Stimulated activated CD8-positive, alpha-beta memory T cell treated with anti-CD3 and anti-CD28 coated beads, Interleukin-7, amount 100 ng/mL, for 1 hour (primary cell): ENCODE measurements at places on chromosomes 7 and 10.

DNA sequence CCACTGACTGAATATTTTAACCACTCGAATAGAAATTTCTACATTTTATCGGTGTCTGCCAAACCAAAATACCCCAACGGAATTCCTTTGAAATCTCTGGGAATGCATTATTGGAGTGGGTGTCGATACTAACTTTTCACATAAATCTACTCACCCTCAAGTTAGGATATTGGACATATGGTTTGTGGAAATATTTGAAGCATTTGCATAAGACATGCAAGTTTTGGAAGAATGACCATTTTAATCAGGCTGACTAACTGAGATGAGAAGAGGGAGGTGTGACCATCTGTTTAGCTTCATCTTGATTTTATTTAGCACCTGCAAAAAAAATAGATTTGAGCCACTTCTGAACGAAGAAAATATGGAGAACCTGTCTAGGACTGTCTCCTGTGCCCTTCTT is 61.2 kb downstream of the KLF6 start:
- DNase-seq, result no peak

DNA sequence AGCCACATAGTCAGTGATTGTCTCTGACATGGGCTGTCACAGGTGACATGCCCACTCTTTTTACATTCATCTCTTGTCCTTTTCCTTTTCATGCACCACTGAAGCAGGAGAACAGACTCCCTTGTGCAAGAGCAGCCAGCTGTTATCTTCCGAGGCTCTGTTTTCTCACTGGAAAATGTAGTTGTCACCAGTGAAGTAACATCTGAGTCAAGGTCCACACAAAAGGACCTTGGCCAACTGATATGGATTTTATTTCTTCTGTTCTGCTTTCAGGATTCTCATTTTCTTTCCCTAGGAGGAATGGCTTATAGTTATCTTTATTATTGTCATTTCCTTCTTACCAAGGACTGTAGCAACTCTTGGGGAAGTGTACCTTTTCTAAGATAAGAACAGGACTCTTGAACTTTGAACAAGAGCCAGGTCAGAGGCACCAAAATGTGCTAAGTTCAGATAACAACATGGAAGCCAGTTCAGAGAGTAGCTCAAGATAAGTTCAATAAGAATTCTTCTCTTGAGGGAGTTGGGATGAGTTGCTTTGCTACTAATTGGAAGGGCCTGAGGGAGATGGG is 22.7 kb downstream of the AVPI1 start:
- no peak for DNase-seq

GRCh38 chr7:121286186-121286585 is 42.6 kb upstream of the WNT16 start:
- DNase-seq, result no peak

- no peak for DNase-seq
Measured at GRCh38 chr10:24645784-24646183, 77.9 kb downstream of the ARHGAP21 start.

DNA sequence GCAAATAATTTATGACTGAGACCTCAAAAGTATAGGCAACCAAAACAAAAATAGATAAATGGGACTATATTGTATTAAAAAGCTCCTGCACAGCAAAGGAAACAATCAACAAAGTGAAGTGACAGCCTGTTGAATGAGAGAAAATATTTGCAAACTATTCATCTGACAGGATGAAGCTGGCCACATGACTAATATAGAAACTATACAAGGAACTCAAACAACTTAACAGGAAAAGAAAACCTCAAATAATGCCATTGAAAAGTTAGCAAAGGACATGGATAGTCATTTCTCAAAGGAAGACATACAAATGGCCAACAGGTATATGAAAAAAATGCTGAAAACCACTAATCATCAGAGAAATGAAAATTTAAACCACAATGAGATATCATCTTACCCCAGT is 245.1 kb downstream of the STK31 start:
- no peak for DNase-seq
